ENCODE measurements at places on chromosomes 7 and 10. TPM values are rescaled to one million over a fixed set of nuclear protein-coding genes. Genes with fewer than 3 reads are reported as not detected.

The NEUROD6 gene
- not detected for total RNA-seq

The LDB3 gene
- not detected for total RNA-seq

GRCh38 chr10:59829024-59829423, 75.8 kb upstream of the MRLN start:
- no peak for DNase-seq

DNA sequence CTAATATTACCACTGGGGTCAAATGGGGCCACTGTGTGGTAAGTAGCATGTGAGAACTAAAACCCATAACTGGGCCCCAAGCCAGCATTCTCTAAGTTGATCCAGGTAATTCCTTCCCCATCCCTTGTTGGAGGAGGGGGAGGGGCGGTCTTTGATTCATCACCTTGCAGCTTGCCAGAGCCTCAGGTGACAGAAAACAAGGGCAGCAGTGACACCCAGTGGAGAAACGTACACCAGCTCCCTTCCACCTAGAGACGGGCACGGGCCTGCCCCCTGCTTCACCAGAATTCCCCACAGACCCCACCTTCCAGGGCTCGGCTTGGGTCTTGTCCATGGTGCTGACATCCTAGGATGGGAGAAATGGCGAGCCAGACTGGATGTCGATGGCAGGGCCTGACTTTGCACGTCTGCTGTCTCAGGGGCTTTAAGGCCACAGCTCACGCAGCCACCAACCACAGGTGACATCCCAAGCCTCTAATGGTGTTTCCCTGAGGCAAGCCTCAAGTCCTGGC, 102.0 kb downstream of the STRA8 start:
- no peak for DNase-seq

DNA sequence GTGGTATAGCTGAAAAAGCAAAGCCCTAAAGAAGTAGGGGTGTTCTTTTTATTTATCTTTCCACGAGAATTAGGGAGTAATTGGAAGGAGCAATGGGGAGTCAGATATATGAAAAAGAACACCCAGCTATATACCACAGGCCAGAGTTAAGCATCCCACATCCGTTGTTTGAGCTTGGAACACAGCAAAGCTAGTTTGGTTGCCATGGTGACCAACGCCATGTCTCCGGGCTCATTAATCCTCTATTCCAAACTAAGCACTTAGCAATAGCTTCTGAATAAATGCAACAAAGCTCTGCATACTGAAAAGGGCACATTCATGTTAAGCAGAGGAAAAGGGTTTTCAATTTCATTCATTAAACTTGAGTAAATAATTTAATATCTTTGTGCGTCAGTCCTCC, 23.5 kb downstream of the ASB4 start:
- DNase-seq, result no peak

GRCh38 chr10:62503872-62504271, 129.7 kb downstream of the ZNF365 start:
- no peak for DNase-seq

DNA sequence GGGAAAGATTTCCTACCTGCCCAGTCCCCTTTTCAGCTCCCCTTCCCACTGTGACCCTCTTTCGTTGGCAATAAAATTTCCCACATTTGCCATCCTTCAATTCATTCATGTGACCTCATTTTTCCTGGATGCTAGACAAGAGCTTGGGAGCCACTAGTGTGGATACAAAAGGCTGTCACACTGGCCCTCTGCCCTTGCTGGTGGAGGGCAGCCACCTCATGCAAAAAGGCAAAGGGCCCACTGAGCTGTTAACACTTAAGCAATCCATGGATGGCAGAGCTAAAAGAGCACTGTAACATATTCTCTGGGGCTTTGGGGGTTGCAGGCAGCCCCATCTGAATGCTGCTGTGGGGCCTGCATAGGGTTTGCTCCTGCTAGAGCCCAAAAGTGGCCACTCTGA, 315.1 kb downstream of the NEBL start:
- DNase-seq, result no peak

DNA sequence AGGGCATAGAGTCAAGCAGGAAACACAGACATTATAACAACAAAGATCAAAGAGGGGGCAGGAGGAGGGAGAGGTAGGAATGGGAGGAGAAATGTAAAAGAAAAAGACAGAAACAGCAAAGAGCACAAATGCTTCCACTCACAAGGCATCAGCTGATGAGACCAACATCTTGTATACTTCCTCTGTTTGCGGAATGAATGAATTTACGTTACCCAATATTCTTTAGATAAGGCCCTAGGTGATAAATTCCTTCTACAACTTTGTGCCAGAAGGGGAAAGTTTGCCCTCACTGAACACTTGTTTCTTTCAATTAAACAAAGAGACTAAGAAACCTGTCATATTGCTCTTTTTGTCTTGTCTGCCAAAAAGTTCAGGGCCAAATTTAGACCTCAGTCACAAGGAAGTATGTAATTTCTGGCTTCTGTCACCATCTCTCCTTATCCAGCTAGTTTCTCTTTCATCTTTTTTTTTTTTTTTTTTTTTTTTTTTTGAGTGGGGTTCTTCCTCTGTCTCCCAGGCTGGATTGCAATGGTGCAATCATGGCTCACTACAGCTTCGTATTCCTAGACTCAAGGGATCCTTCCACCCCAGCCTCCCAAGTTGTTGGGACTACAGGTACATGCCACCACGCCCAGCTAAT, 116.4 kb upstream of the NANOS1 start:
- DNase-seq, result no peak

GRCh38 chr10:61943674-61944378, 42.3 kb downstream of the ARID5B start:
- no peak for DNase-seq

DNA sequence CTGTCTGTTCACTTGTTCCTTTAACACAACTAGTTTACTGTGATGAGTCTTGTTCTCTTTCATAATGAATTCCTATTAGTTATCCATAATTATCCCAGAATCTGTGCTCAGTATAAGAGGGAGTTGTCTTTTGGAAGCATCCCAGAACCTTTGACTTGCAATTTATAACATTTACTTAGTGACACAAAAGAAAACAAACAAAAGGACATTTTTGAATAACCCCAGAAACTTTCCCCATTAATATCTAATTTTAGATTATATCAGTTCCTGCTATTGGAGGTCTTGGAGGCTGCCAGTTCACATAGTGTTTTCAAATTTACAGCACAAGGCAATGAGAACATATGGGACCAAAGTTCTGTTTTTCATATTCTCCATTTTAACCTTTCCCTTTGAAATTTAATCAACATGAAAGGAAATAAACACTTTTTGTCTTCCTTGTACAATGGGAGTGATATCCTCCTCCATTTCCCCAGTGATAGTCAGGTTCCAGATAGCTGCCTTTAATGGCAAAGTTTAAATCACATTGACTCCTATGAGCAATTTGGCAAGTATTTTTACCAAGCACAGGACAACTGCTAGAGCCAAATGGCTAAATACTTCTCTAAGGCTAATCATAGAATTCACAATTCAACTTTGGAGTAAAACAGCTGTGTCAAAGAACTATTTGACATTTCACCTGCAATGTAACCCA, 37.1 kb upstream of the GNAT3 start:
- no peak for DNase-seq

Measured in activated B cell treated with CpG ODN at 0.5 μM for 24 hours (primary cell).